NCI-H345 (cell line): ENCODE measurements at places on chromosomes 6 and 20.

DNA sequence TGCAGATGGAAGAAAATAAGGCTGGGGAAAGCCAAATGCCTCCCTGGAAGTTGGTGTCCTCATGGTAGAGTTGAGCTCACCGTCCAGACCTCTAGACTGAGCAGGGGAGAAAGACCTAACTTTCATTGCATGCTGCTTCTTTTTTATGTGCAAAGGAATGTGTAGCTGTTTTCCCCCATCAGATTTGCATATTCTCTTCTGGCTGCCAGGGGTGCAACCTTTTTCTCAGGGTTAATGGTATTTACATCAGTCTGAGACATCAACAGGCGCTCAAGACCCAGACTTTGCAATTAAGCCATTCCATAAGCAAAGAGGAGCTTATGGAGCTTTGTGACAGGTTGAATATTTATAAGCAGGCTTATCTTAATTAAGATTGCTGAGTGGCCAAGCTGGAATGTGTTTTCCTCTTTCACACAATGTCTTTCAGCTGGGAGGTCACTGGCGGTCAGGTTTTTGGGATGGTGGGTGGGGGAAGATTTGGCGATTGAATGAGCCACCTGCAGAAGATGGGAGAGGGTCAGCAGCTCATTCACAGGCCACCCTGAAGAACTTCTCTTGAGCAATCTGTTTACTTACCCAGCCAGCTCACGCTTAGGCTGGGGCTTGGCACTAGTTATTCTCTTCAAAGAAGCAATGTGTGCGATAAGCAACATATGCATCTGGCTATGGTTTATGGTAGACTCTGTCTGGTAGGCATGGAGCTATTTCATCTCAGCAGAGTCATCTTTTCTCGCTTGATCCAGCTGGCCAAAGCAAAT lies 88.6 kb downstream of the SCP2D1 start:
- no peak for DNase-seq

- no peak for DNase-seq
Measured at GRCh38 chr6:15250187-15251168, 4.6 kb downstream of the JARID2 start.

DNA sequence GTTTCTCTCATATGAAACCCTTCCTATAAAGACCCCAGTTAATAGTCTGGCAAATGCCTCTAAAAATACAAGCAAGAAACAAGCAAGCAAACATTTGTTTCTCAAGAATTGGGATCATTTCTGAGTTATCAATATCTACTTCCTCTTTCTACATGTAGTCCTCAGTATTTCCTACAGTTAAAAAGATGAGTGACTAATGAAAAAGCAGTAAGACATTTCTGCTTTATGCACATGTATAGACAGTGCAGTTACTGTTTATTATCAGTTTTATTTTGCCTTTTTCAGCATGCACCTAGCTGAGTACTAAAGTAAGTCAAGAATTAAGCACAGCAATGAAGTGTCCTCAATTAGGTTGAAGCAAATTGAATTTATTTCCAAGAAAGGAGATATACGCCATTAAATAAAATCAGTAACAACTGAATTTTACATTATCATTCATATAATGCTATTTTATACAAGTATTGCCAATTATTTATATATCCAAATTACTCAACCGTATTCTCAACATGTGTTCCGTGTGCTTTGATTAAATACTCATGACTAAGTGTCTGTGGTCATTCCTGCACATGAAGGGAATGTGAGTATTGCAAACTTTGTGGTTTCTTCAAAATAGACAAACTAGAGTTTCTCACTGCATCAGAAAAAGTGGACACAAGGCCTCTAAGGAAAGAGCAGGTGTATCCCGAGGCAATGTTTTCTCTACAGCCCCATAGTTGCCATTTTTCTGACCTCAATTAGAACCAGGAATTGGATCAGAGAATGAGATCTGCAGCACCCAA lies 159.3 kb upstream of the MARCKS start:
- no peak for DNase-seq

GRCh38 chr6:7673063-7673536 lies 52.8 kb upstream of the BMP6 start:
- DNase-seq: no peak

GRCh38 chr20:37484331-37484730 lies 36.7 kb upstream of the NNAT start:
- no peak for DNase-seq

DNA sequence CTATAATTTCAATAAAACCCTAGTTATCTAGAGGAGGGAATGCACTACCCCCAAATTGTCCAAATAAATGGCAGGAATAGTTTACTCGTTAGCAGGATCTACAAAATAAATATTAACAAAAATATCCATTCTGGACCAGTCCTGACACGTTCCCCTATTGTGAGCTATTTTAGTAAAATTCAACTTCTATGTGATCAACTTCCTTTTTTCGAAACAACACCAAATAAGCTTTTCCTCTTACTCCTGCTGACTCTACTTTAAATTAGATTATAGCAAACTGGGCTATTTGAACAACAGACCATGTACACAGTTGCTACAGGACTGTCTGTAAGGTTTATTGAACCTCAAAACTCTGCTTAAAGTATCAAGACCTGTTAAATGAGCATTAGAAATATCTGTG lies 154.3 kb downstream of the IPCEF1 start:
- no peak for DNase-seq

- DNase-seq: no peak
Measured at GRCh38 chr6:150076196-150076893, 7.4 kb upstream of the ULBP3 start.
